ENCODE measurements at places on chromosomes 1 and 21.

DNA sequence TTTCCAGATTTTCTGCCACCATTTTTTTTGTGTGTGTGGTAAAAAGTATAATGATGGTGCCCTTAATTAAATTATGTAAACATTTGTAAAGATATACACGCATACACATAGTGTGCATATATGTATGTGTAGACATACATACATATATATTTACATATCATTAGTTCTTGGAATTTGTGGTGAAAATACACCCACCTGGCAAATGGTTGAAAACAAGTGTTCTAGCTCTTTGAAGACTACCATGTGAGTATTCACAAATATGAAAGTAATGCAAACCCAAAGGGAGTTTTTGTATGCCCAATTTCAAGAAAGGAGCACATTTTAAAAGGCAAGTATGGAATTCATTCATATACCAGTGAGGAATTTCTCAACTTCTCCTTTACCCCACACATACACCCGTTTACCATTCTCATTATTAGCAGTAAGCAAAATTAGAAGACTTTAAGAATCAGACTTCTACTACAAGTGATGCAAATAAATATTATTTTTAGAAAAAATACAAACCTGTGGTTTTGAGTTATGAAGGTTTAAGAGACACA is 8.0 kb downstream of the RABGAP1L start:
- H3K27ac ChIP-seq, result no peak overlapping the region
- H3K4me1 ChIP-seq, result peaks cover 17% of the 10 kb centered on the region
- peaks cover 6% of the 10 kb centered on the region for H3K36me3 ChIP-seq
- DNase-seq, result no peak

GRCh38 chr1:39567302-39567701 is 9.3 kb downstream of the PABPC4 start:
- H3K4me3 ChIP-seq, result no peak overlapping the region
- H3K36me3 ChIP-seq, result peaks cover 82% of the 10 kb centered on the region
- DNase-seq, result no peak
- no peak overlapping the region for H3K27ac ChIP-seq
- peaks cover 10% of the 10 kb centered on the region for H3K4me1 ChIP-seq

DNA sequence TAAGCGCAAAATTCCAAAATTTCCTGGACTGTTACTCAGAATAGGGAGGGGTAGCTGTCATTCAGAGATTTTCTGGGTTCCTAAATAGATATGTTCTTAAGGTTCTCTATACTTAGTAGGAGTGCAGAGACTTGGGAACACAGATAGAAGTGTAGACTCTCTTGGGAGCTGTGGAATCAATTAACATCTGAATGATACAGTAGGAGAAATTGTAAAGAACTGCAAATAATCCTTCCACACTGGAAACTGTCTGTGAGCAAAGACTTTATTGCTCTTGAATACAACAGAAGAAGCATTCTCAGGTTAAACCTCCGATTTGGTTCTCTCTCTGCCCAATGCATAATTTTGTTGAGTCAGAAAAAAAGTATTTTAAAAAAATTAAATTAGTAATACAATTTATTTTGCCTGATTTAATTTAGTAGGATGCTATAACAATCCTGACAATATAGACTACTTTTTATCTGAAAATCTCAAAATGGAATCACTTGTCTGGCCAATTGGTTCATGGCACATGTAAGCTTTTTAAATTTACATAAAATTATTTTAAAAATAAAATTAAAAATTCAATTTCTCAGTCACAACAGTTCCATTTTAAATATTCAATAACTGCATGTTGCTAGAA is 1754.3 kb downstream of the PLA2G4A start:
- H3K4me1 ChIP-seq, result no peaks in the 10 kb centered on the region
- DNase-seq, result no peak
- no peak overlapping the region for H3K27ac ChIP-seq
- no peaks in the 10 kb centered on the region for H3K36me3 ChIP-seq

GRCh38 chr1:25895365-25895990 is 10.7 kb downstream of the STMN1 start:
- peaks cover 42% of the 10 kb centered on the region for H3K36me3 ChIP-seq
- DNase-seq, result peak; percentile 84
- H3K4me3 ChIP-seq, result no peak overlapping the region
- H3K4me1 ChIP-seq, result peaks cover 23% of the 10 kb centered on the region
- H3K27me3 ChIP-seq, result no peaks in the 10 kb centered on the region

DNA sequence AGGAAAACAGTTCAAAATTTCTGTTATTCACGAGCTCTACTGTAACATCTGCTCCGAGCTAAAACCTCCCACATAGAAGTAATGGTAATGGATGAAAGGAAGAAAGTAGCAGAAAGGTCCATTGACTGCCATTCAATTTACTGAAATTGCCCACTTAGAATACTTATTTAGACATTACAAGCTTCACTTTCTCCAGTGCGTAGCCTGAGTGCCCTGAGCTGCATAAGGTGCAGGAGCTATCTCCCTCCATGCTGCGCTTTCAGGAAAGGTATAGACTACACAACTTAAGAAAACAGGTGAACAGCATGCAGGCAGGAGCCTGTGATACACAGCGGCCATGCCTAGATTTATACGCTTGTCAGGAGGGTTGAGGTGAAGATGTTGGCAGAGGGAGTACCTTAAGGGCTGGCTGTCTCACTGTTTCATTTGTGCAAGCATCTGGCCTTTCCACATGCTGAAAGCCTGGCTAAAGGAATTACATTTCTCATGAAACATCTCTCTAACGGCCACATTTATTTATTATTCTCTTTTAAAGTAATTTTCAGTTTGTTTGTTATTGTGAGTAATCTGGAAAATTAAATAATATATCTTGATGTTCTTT is 74.7 kb downstream of the RGS18 start:
- no peaks in the 10 kb centered on the region for H3K4me1 ChIP-seq
- no peaks in the 10 kb centered on the region for H3K27me3 ChIP-seq
- no peaks in the 10 kb centered on the region for H3K36me3 ChIP-seq
- H3K4me3 ChIP-seq, result no peak overlapping the region
- no peak overlapping the region for H3K27ac ChIP-seq
- no peak for DNase-seq

- no peak for DNase-seq
- H3K27ac ChIP-seq, result no peak overlapping the region
- no peaks in the 10 kb centered on the region for H3K4me1 ChIP-seq
- no peaks in the 10 kb centered on the region for H3K27me3 ChIP-seq
Observed at GRCh38 chr1:173112129-173112528, 61.4 kb upstream of the TNFSF18 start.
